Motor neuron (in vitro differentiated cells): ENCODE measurements at places on chromosomes 3 and 15.

GRCh38 chr15:74387621-74388362 lies 20.3 kb upstream of the CYP11A1 start:
- ATAC-seq: no peak

DNA sequence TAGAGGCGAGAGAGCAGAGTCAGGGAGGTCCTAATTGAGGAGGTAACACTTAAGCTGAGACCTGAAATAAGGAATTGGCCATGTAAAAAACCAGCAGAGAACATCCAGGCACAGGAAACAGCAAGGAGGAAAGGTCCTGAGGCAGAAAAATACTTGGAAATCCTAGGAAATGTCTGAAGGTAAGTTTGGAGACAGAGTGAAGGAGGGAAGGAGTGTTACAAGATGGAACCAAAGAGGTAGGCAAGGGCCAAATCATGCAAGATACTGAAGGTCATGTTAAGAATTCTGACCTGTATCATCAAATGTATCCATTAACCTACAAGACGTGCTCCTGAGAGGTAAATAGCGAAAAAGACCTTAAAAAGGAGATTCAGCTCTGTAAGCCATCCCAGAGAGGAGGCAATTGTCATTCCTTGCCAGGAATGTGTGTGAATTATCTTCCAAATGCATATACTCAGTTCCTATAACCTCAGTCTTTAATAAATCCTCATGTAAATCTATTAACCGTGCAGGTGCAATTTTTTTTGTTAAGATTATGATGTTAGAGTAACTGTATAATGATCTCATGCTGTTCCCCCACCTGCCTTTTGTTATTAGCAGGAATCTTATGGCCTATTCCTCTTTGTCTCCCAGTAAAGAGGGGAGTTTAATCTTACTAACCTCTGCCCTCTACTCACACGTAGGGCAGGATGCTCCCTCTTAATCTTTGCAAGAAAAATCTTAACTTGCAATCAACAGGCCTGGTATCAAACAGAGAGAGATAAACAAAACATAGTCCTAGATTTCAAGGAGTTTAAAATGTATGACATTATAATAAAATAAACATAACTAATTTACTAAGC lies 166.9 kb downstream of the ULK4 start:
- no peak for ATAC-seq

DNA sequence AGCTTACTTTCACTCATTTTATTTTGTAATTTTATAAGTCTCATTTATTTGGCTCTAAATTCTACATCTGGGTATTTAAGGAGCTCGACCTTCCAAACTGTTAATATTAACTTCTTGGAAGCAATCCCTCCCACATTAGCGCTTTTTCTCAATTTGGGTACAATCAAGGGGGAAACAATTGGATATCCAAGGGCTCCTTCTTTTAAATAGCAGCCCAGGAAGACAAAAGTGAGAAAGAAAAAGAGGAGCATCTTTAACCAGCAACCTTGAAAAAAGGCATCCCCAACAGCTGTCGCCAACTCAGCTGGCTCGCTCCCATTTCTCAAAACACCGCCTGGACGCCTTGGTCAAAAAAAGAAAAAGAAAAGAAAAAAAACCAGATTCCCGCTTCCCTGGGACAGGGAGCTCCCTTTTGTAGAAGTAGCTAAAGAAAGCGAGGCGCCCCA lies 873 bp downstream of the C3orf70 start:
- no peak for ATAC-seq

DNA sequence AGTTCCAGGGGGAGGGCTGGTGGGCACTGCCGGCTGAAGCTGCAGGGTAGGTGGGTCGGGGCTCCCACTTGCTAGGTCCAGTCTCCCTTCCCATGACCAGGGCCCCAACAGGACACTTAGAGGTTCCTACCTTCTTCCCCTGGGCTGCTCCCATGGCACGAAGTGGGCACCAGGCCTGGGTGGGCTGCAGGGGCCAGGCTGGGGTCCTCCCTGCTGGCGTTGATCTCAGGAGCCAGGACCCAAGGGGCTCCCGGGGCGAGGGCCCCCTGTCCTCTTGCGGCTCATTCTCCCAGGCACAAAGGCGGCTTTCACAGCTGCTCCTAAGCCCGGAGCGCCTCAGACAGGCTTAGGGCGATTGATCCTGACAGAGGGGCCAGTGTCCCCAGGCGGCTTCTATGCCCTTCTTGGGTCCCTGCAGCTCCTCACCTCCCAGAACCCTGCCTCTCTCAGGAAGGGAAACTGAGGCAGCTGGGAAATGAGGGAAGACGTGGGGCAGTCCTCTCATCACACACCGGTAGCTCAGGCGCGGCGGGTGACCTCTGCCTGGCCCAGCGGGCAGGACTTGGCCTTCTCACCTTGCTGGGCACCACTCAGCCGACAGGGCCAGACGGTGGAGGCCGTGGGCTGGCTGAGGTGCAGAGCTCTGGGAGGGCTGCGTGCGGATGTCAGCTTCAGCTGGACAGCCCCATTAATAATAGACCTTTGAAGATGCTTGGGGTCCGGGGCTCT lies 39.6 kb downstream of the FAM3D start:
- ATAC-seq: no peak

DNA sequence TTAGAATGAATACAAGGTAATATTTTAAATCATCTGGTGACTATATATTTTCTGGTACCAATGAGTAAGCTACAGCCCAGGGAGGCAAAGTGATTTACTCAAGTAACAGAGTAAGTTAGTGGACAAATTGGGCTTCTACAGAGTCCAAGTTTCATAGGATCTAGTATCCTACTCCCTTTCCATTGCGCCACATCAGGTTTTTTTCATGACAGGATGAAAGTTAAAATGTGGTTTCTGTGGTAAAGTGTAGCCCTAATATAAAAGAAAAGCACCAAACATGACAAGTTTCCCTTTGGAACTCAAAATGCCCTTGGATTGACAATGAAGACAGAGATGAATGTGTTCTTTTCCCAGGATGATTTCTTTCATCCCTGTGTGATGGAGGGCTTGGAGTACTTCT lies 350.8 kb upstream of the ZNF385D start:
- ATAC-seq: no peak

DNA sequence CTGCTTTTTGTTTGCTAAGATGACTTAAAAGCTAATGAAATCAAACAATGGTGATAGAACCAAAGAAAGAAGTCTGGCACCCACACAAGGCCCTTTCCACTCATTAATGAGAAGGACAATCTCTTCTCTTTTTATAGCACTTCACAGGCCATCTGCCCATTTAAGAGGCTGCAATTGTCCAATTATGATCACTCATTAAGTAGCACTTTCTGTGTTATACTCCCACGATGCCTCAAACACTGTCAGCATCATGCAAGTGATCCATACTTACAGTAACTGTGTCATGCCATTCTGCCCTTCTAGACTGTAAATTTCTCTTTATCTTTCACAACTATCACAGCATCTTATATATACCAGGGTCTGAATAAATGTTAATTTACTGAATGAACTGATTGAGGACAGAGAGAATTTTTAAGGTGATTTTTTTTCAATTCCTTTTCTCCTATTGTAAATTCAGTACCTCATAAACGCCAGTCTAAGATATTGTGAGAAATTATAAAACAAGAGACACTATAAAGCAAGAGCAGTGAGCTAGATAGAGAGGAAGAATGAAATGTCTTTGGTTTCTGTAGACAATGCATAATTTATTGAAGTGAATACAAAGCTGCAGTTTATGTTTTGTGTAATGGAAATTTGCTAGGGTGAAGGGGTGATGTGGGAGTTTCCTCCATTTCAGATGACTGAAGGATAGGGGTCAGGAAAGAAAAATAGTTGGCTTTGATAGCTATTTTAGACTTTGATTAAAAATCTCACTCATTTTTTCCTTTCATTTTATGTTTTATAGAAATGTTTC lies 17.3 kb downstream of the CD200 start:
- ATAC-seq: peak; percentile 46

DNA sequence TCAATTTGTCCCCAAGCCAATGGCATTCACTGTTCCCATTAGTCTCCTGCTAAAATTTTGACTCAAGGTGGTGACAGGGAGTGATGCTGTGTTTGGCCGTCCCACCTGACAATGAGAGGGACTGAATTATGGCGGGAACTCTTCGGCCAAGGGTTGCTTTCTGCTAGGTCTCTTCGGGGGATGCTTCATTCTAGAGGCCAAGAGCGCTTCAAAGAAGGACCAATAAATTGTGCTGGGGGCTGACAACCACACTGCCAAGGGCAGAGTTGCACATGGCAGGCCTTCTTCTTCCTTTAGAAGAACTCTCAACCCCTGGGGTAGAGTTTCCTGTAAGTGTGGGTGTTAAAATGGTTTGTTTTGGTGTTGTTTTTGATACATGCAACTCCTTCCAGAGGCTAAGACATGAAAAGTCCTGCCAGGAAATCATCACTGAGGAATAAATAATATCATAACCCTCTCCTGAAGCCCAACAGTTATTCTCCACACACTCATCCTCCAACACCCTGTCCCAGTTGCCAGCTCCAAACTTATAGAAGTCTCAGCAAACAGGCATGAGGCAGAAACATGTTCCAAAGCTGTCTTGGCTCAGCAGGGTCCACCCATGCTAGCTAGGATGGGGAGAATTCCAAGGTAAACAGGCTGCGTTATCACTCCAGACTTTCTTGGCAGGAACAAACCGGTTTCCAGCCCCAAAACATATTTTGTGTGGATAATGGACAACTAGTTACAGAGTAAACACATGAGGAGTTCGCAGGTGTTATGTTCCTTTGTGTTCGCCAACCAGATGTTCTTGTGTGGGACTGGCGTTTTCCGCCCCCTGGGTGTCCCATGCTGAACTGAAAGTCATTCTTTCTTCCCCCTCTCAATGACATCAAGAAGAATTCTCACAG lies 396.7 kb upstream of the RGMA start:
- ATAC-seq: no peak

DNA sequence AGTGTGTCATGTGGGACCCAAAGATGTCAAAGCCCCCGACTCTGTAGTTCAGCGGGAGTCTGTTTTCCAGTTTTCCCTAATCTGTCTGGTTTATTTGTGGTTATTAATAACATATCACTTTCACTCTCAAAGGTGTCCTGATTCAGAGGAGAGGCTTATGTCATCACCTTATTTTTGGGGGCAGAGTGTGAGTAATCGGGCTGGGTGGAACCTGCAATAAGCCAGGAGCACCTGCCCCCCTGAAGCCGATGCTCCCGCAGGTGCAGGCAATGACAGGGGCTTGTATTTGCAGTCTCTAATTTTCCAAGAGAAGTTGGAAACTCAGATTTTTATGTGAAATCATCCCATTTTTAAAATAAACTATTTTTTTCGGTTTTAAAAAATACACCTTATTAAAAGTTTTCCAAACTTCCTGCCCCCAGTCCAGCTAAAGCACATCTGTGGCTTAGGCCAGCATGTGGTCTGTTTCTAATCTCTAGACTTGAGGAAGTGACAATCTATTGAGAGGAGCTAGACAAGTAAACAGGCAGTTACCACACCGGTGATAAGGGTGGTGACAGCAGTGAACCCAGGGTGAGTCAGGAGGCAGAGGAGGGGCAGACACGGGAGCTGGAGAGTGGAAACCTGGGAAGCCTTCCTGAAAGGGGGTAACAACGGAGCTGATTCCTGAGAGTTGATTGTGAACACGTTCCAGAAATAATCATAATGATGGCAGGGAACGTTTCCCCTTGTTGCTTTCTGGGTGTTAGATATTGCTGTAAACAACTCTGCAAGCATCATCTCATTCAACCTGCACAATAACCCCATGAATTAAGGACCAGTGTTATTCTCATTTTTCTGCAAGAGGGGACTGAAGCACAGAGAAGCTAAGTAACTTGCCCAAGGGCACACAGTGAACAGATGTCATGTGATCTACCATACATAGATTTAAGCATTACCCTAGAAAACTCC lies 37.2 kb downstream of the BHLHE40 start:
- ATAC-seq: no peak

- no peak for ATAC-seq
Measured at GRCh38 chr3:124419303-124419702, 310.9 kb upstream of the UMPS start.

- ATAC-seq: no peak
Measured at GRCh38 chr15:82774496-82774895, 31.4 kb downstream of the FSD2 start.

- ATAC-seq: no peak
Measured at GRCh38 chr3:113668015-113668414, 28.4 kb downstream of the USF3 start.

GRCh38 chr3:155428563-155428962 lies 135.1 kb upstream of the STRIT1 start:
- no peak for ATAC-seq

DNA sequence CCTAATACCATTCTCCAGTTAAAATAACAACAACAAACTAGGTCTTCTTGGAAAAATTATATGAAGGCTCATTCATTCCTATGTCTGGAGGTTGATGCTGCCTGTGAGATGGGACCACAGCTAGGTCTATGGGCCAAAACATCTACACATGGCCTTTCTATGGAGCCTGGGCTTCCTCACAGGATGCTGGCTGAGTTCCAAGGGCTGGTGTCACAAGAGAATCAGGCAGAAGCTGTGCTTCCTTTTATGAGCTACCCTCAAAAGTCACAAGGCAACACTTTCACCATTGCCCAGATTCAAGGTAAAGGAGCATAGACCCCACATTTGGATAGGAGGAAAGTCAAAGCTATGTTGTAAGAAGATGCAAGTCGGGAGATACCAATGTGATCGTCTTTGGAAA lies 4.6 kb upstream of the RTP2 start:
- ATAC-seq: no peak

- ATAC-seq: no peak
Measured at GRCh38 chr3:152266221-152266995, 2.3 kb upstream of the MBNL1 start.

- no peak for ATAC-seq
Measured at GRCh38 chr3:45232521-45232920, 6.4 kb upstream of the TMEM158 start.

DNA sequence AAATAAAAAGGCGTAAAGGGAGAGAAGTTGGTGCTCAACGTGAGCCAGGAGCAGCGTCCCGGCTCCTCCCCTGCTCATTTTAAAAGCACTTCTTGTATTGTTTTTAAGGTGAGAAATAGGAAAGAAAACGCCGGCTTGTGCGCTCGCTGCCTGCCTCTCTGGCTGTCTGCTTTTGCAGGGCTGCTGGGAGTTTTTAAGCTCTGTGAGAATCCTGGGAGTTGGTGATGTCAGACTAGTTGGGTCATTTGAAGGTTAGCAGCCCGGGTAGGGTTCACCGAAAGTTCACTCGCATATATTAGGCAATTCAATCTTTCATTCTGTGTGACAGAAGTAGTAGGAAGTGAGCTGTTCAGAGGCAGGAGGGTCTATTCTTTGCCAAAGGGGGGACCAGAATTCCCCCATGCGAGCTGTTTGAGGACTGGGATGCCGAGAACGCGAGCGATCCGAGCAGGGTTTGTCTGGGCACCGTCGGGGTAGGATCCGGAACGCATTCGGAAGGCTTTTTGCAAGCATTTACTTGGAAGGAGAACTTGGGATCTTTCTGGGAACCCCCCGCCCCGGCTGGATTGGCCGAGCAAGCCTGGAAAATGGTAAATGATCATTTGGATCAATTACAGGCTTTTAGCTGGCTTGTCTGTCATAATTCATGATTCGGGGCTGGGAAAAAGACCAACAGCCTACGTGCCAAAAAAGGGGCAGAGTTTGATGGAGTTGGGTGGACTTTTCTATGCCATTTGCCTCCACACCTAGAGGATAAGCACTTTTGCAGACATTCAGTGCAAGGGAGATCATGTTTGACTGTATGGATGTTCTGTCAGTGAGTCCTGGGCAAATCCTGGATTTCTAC lies at the start of gene RARB:
TSS of gene RARB (plus strand) at position 322 of the 847 bp plus-strand sequence. CDS start at position 791, 469 bp downstream.
- ATAC-seq: peak; percentile 84
